ENCODE measurements at places on chromosomes 1 and 21. TPM values are rescaled to one million over a fixed set of nuclear protein-coding genes. Genes with fewer than 3 reads are reported as not detected.

Gene RGS2
- 210 TPM for total RNA-seq

GRCh38 chr1:9197186-9198099 lies 37.1 kb upstream of the H6PD start:
- DNase-seq: no peak

GRCh38 chr21:45390831-45391742 lies 13.9 kb upstream of the COL18A1 start:
- peak; percentile 51 for DNase-seq

- no peak for DNase-seq
These were observed 30.1 kb upstream of the EPS15 start for GRCh38 chr1:51549016-51549619.

DNA sequence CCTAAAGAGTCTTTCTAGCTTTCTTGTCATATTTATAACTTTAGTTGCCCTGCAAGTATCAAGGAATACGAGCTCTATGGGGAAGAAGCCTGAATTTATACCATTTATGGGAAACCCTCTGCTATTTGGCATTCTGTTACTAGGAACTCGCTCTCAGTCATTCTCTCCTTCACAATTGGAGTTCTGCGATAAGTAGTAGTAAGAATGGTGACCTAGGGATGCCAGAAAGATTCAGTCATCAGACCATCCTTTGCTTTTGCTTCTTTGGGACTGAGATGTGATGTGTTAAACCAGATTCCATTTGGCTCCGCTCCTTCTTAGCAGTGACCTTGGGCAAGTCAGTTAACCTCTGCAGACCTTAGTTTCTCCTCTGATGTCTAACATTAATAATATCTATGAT lies 256.5 kb downstream of the FGGY start:
- DNase-seq: no peak

GRCh38 chr1:75274920-75275506 lies 140.8 kb downstream of the LHX8 start:
- no peak for DNase-seq

DNA sequence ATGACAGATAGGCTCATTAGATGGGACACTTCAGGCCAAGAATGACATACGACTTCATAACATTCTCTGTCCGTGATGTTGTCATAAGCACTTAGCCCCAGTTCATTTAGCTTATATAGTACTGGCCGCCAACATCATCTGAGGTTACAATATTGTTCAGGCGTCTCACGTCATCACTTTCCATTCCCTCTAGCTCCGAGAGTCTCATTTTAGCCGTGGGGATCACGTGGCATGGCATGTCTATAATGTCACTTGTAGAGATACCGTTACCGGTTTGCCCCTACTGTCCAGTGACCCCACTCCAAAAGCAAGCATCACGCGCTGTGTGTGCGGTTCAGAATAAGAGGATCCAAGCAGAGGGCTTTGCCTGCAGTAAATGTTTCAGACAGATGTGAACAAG lies 34.6 kb upstream of the HEATR1 start:
- no peak for DNase-seq
